ENCODE measurements at places on chromosomes 5 and 9. TPM values are rescaled to one million over a fixed set of nuclear protein-coding genes. Genes with fewer than 3 reads are reported as not detected.

GRCh38 chr5:79109527-79110492 lies 1.8 kb upstream of the BHMT start:
- DNase-seq = no peak

The SV2C gene
- polyA plus RNA-seq = 0.10 TPM

The NCS1 gene
- polyA plus RNA-seq = 26.6 TPM

DNA sequence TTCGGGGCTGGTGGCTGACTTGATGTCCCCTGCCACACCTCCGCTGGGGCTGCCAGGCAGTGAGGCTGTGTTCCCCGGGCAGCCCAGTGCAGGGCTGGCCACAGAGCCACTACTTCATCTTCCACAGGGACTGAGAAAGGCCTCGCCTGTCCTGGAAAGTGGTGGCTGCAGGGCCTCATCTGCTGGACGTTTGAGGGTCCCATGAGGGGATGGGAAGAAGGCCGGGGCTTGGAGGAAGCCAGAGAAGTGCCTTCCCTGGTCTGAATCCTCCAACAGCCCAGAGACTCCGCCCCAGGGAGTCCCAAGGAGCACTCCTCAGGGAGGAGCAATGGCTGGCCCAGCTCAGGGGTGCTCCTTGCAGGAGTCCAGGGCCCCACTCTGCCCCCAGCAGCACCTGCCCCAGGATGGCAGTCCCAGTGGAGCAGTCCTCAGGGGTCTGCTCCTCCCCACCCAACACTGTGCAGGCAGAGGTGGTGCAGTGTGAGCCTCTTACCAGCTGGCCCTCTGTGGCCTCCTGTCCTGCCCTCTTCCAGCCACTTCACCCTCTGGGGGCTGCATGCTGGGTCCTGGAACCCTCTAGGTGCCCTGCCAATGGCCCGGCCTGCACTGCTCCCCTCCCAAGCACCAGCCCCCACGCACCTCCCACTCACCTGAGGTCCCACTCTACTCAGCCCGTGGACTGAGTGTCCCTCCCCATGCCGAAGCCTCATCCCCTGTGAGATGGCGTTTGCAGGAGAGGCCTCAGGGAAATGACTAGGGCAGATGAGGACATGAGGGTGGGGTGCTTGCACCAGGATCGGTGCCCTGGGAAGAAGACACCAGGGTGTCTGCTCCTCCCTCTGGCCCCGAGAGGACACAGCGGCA lies 47.3 kb upstream of the COL5A1 start:
- DNase-seq = no peak

The CDH6 gene
- polyA plus RNA-seq = 63.4 TPM

- no peak for DNase-seq
Observed at GRCh38 chr9:21527579-21527978, 45.5 kb upstream of the IFNE start.

All from right renal cortex interstitium (tissue), 3 donors.